Smooth muscle cell of the coronary artery (primary cell): ENCODE measurements at places on chromosomes 5 and 9. TPM values are rescaled to one million over a fixed set of nuclear protein-coding genes. Genes with fewer than 3 reads are reported as not detected.

The GALNT12 gene
- total RNA-seq: 2.2 and 13.6 TPM in 2 replicates

The RNF183 gene
- total RNA-seq: not detected in 2 replicates

The FAM169A gene
- total RNA-seq: under 0.01 and 0.60 TPM in 2 replicates

The COL15A1 gene
- 18.2 and 130 TPM in 2 replicates for total RNA-seq

The ACOT12 gene
- not detected in 2 replicates for total RNA-seq

The NMUR2 gene
- total RNA-seq: not detected in 2 replicates

The CARTPT gene
- not detected in 2 replicates for total RNA-seq

The TRIM41 gene
- total RNA-seq: 13.8 and 26.0 TPM in 2 replicates

The ARL14EPL gene
- total RNA-seq: not detected in 2 replicates
